ENCODE measurements at places on chromosomes 4 and X.

DNA sequence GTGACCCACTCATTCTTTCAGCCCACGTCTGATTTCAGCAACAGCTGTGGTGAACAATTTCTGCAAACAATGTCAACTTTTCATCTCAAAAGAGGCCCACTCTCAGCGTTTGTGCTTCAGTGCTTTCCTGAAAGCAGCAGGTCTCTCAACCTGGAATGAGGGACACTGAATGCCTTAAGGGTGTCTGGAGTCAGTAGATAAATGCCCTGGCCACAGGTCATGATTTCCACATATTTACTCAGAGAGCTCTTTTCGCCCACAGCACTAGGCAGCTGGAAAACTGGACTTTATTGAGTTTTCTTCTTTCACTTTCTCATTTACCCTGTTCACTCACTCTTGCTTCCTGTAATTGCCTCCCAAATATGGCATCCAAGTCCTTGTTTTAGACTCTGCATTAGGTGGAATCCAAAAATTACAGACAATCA lies 52.8 kb downstream of the NPFFR2 start:
- DNase-seq = no peak

DNA sequence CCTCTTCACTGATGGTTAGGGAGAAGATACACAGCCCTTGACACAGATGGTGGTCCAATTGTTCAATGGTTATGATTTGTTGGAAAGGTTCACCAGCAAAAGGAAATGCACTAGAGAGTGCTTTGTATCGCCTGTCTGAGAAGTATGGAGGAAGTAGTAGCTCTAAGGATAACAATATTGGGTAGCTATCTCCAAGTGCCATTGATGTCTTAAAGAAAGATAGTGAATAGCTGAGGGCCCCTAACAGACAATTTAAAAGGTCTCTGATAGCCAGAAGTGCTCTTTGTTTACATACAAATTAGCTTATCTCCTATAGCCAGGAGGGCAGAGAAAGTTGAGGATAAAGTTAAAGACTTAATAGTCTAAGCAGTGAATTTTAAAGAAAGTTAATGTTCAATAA lies 33.9 kb upstream of the BLTP1 start:
- no peak for DNase-seq

DNA sequence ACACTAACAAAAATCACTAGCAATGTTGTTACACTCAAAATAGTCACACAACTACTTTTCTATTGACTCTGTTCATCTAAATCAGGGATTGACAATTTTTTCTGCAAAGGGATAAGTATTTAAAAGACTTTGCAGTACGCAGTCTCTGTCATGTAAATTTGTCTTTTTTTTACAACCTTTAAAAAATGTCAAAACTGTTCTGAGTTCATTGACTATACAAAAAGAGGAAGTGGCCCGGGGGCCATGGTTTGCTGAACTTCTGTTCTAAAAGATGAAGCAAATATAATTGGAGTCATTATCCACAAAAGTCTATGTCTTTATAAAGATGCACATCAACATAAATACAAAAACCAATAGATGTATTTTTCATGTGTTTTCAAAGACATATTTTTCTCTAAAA lies 1310.3 kb downstream of the RPA4 start:
- no peak for DNase-seq

DNA sequence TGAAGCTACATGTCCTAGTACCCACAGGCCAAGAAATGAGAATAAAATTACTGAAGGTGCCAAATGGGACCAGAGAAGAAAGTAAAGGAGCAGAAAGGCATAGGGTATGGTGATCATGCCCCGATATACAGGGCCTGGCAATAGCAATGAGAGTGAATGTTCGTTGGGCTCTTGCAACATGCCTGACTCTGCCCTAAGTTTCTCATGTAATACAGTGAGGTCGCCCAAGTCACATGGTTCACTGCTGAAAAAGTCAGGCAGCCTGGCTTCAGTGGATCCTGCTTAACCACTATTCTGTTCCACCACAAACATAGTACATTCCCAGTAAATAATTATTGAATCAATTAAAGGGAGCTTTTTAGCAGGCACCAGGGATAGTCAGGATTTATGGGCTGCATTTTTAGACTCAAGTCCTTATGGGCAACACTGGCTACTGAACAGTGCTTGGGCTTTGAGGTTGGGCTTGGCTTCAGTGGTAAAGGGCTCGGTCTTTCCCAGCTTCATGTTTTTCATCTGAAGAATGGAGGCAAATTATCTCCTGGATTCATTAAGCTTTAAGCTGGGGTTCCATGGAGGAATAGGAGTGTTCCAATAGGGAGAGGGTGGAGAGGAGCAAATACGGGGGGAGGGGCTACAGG lies 67.1 kb upstream of the ZNF518B start:
- no peak for DNase-seq

GRCh38 chrX:18701621-18702361 lies 5.7 kb upstream of the PPEF1 start:
- no peak for DNase-seq

DNA sequence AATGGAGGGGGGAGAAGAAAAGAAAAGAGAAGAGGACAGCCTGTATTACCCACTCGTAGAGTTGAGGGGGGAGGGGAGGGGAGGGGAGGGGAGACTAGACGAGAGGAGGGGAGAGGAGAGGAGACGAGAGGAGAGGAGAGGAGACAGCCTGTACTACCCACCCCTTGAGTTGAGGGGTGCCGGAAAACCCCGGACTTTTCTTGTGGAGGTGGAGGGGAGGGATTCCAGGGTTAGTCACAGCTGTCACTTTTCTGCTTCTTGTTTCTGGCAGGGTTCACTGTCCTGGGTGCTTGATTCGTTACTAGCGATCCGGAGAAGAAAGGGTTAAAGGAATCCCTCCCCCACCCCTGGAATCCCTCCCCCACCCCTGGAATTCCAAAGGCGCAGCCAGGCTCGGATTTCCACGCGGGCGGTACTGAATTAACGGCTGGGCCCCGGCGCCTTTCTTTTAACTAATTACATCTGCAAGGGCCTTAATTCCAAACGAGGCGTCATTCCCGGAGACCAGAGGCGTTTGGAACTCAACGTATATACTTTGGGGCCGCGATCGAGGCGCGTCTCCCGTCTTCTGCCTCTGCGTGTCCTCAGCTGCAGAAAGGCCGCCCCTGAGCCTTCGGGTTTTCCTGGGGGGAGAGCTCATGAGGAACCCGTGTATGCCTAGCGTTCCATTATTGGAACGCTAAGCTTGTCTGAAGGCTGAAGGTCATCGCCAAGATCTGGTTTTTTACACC lies 20.1 kb upstream of the CSF2RA start:
- no peak for DNase-seq

GRCh38 chr4:57910151-57910550 lies 800.0 kb upstream of the IGFBP7 start:
- no peak for DNase-seq

DNA sequence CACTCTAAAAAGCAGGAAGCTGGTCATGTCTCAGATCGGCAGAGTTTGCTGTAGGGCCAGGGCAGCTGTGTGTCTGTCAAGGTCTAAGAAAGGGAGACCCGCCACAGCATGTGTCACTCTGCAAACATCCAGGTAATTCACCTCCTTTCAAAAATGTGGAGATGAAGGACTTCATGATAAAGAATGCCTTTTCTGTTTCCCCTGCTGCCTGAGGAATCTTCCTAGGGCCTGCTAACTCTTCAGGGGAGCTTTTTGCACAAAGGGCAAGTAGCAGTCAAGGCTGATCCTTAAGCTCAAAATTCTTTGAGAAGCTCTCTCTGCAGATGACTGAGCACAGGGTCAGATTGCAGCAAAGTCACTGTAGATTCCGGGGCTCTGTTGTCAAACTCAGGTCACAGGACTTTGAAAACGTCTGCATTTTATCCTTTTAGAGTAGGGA lies 21.1 kb downstream of the RASL11B start:
- DNase-seq = no peak

- no peak for DNase-seq
These were observed 33.0 kb downstream of the NLRP2B start for GRCh38 chrX:57647020-57647419.

GRCh38 chr4:121209171-121209570 lies 45.0 kb upstream of the TNIP3 start:
- DNase-seq = no peak

- DNase-seq = no peak
These were observed 183.3 kb downstream of the KDR start for GRCh38 chr4:54941994-54942552.

DNA sequence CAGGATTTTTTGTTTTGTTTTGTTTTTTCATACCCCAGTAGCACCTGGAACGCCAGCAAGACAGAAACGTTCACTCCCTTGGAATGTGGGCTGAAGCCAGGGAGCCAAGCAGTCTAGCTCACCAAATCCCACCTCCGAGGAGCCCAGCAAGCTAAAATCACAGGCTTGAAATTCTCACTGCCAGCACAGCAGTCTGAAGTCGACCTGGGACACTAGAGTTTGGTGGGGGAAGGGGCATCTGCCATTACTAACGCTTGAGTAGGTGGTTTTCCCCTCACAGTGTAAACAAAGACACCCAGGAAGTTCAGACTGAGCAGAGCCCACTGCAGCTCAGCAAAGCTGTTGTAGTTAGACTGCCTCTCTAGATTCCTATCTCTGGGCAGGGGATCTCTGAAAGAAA lies 99.6 kb upstream of the FGF16 start:
- no peak for DNase-seq

DNA sequence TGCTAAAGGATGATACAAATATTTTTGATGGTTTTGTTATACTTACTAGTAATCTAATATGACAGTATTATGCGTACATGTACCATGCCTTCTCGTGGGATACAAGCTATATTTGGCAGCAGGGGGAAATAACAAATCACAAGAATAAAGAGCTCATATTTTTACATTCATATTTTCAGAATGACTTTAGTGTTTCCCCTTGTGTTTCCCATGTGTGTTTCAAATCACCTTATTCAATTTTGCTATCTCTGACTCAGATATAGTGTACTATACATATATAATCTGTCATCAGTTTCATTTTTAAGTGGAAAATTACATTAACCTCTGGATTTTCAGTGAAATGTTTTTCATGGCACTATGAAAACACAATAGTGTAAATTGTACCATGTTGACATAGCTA lies 146.8 kb downstream of the RPA4 start:
- no peak for DNase-seq

- no peak for DNase-seq
These were observed 77.3 kb downstream of the SMIM20 start for GRCh38 chr4:25991340-25991739.

- no peak for DNase-seq
These were observed 31.1 kb downstream of the F11 start for GRCh38 chr4:186297013-186297645.

DNA sequence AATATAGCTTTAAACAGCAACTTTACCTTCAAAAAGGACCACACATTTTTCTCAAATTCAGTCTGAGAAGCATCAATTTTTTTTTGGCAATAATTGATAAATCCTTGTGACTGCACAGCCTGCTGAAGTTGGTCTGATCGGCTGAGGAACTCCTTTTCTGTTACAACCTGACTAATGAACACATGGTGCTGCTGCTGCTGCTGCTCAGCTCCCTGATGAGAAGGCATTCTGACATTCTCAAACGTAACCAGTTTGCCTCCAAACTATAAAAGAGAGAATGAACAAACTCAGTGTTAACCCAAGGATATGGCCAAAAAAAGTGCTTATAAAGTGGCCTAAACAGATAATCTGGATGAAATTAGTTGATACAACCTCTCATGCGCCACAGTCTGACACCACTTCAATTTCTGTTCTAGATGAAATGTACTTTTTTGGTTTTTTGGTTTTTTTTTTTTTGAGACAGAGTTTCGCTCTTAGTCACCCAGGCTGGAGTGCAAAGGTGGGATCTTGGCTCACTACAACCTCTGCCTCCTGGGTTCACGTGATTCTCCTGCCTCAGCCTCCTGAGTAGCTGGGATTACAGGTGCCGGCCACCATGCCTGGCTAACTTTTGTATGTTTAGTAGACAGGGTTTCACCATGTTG lies 26.5 kb downstream of the SEC31A start:
- DNase-seq = no peak

- DNase-seq = no peak
These were observed 103.6 kb downstream of the HPGD start for GRCh38 chr4:174418640-174419212.

GRCh38 chrX:30865015-30865414 lies 24.0 kb downstream of the TAB3 start:
- no peak for DNase-seq

GRCh38 chr4:6565691-6566390 lies 9.1 kb upstream of the MAN2B2 start:
- DNase-seq = no peak

GRCh38 chr4:48016141-48017107 lies at the start of the genes CNGA1 and NIPAL1:
TSS of gene CNGA1 (minus strand) at chr4:48016681. CDS start at chr4:47952689, 63,992 bp downstream.
TSS of gene NIPAL1 (plus strand) at chr4:48016772. CDS start at chr4:48016840, 68 bp downstream.
- peak; percentile 44 for DNase-seq

- DNase-seq = no peak
These were observed 65.1 kb downstream of the ADAM29 start for GRCh38 chr4:174983128-174983750.

DNA sequence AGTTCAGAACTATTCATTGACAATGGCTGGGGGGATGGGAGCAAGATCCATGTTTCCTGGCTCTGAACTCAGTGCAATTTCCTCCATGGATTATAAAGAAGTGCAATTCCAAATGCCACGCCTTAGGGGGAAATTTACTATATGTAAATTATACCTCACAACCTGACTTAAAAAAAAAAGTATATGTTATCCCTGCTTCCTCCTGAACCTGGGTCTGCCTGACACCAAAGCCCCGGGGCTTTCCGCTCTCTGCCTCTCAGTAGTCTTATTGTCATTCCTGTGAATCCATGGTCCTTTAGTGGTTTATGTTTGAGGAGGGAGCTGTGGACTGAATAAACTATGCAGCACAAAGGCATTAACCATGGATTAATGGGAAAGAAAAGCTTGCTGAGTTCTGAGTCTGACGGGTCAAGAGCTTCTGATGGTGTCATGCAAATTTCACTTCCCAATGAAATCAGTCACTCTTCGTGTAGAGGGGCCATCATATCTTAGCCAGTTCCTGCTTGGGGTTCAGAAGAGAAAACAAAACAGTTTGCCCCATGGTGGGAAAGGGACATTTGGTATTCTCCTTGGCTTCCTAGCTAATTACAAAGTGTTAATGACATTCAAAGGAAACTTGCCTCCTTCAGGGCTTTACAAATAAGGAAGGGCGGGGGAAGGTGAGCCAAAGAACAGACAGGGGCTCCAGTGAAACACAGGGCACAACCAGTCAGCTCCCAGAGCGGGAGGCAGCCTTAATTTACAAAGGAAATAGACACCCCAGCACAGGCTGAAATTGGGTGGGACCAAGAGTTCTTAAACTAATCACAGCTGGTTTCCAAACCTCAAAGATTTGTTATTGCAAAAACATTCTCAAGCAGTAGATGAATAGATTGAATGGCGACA lies 14.3 kb downstream of the FAM9C start:
- DNase-seq = no peak

- no peak for DNase-seq
These were observed 169.6 kb upstream of the GLRA2 start for GRCh38 chrX:14359727-14360126.

DNA sequence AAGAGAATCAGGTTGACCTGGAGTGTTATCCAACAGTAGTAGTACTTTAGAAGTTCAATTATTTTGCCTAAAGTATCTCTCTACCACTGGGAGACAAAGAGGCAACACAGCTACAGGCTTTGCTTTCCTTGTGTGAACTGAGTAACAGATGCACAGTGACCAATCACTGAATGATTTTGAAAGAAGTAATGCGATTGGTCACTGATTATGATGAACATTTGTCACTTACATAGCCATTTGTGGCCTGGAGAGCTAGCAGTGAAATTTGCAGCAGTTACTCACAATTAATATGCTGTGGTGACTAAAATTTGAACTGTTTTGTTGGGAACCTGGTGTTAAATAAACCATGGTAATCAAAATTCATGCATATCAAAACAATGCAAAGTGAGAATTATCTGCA lies 508.7 kb upstream of the DIPK2B start:
- DNase-seq = no peak

GRCh38 chrX:11401966-11402365 lies 108.8 kb downstream of the AMELX start:
- no peak for DNase-seq

- no peak for DNase-seq
These were observed 78.8 kb upstream of the FAT4 start for GRCh38 chr4:125235971-125236370.
